ENCODE measurements at places on chromosomes 12 and 14.

GRCh38 chr12:129269756-129270495 is 416.6 kb downstream of the GLT1D1 start:
- DNase-seq: no peak

GRCh38 chr12:50055831-50056638 is 1.4 kb upstream of the ASIC1 start:
- peak; percentile 57 for DNase-seq

DNA sequence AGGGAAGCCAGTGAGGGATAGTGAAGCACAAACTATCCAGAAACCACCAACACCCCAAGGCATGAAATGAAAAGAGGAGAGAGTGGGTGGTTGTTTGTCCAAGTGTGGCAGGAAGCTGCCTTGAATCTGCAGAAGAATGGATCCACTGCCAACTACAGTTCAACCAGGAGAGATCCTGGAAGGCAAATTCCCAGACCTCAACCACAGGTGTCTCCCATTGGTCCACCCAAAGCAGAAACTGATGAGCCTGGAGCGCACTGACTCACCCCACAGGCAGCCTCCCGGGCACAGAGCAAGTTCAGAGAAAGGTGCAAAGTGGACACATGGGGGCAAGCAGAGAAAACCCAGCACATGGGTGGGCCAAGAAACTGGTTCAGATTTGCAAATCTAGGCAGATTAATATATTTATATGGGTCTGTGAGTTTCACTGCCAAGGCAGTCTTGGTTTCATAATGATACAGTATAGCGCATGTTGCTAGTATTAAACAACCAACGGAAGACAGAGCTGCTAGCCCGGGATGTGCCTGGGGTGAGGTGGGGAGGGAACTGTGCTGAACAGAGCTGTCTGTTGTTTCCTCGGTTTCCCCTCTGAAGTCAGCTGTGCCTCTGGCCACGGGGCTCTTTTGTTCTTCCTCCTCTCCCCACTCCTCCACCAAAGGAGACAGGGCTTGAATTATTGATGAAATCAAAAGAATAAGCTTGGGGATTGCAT is 416.2 kb upstream of the CCDC196 start:
- DNase-seq: no peak

DNA sequence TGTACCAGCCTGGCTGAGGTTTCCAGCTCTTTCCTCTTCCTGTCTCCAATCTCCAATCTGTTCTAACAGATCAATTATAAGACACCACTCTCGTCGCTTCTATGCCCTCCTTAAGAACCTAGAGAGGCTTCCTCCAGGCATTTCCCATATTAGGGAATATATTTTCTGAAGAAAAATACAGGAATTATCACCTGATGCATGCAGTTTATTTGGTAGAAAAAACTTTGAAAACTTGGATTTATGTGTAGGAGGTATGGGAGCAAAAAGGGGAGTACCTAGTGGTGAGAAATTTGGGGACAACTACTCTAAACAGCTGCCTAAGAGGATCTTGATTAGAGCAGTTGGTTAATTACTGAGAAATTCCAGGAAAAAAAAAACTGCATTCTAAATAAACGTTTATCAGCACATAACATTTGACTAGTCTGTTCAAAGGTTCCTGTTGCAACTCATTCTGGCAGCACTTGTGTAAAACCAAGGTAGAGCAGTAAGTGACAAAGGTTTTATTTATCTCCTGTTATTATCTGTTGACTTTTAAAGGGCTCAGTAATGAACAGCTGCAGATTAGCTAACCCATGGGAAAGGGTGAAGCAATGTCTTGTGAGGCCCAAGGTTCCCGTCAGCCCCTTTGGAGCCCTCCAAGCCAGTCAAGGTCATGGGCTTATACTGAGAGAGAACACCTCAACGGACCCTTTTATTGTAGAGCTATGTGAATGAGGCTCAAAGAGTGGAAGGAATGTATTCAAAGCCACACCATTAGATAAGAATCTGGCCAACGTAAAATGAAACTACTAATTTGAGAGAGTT is 36.4 kb upstream of the NR1H4 start:
- DNase-seq: no peak

DNA sequence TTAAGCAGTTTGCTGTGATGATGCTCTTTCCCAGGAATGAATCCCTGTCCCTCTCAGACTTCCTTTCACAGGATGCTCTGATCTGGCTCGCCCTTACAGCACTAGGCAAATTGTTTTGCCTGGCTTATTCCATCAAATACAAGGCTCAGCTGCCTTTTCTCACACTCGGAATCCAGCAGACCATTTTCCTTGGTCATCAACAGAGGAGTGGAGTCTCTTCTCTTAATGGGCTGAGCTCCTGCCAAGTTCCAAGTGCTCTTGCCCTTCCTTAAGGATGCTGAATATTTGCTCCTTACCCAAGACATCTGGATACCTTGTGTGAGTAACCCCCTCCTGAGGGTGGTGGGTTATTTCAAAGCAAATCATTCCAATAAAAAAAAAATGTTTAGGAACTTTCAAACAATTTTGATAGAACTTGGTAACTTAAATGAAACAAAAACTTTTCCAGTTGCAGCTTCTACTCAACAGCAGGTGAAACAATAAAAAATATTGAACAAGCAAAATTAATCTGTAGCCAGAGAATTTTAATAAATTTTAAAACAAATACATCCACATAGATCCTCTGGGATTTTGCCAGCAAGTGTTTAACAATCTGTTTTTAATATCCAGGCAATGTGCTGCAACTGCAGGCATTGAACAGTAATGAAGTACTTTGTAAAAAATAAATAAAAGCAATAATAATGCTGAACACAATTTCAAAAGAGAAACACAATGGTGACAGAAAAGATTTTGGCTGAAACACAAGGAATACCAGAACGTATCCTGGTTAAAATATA is 264.0 kb upstream of the FAR2 start:
- no peak for DNase-seq

DNA sequence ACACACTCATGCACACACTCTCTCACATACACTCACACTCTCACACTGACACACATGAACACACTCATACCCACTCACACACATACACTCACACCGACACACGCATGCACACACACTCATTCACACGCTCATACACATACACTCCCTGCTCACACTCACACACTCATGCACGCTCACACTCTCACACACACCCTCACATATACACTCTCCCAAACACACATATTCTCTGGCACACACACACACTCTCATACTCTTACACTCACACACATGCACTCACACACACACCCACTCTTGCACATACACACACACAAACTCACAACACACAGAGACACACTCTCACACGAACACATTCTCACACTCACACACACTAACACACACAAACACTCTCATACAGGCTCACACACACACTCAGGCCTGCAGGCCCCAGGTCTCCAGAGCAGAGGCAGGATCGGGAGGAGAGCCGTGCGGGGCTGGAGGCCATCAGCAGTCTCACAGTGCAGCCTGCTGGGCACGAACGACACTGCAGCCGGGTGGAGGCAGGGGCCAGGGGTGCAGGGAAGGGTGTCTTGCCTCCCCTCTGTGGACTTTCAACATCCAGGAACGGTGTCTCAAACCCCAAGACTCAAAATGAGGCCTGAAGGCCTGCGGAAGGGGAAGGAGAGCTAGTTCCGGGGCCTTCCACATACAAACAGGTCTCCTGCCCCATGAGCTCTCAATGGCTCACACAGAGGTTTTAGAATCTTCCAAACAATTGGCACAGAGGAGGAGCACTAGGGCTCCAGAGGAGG is 148.7 kb downstream of the ANO2 start:
- no peak for DNase-seq

DNA sequence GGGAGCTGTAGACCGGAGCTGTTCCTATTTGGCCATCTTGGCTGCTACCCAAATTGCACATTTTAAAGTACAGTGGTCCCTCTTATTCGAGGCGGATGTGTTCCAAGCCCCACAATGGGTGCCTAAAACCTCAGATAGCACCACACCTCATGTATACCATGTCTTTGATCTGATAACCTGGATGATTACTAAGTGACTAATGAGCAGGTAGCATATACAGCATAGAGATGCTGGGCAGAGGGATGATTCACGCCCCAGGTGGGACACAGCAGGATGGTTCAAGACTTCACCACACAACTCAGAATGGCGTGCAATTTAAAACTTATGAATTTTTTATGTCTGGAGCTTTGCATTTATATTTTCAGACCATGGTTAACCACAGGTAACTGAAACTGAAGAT is 255.0 kb downstream of the AKAP6 start:
- no peak for DNase-seq

- no peak for DNase-seq
These were observed 114.0 kb downstream of the ALX1 start for GRCh38 chr12:85394065-85394464.

DNA sequence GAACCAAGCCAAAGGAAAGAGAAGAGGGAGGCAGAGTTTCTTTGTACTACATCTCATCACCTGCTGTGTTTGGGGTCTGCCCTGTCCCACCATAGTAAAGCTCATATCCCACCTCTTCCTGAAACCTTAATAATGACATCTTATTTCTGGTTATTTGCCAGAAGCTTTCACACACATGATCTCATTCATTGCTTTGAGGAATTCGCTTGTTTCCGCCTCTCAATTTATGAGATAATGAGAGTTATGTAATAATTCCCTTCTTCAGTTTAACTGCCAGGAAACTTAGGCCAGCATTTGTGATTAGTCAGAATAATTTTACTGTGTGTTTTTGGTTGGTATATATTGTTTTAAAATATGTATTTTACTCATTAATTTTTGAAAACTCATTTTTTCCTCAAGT is 205.2 kb downstream of the CACNA1C start:
- no peak for DNase-seq

- DNase-seq: no peak
These were observed 113.9 kb downstream of the GCH1 start for GRCh38 chr14:54788701-54789100.

- no peak for DNase-seq
These were observed 108.0 kb downstream of the PPM1A start for GRCh38 chr14:60356906-60357550.

DNA sequence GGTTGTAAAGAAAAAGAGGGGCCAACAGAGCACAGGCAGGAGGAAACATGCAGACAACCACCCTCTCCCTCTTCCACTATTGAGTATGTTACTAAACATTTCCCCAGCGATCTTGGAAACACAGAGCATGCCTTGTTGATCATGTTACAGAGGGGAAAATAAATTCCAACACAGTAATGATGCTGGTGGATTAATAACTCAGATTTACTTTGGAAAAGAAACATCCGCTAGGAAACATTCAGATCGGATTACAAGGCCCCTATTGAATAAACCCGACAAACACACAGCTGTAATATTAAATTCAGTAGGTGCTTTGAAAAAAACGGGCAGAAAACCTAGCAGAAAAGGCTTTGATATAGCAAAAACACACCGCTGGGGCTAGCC is 5.4 kb downstream of the BMP4 start:
- no peak for DNase-seq

DNA sequence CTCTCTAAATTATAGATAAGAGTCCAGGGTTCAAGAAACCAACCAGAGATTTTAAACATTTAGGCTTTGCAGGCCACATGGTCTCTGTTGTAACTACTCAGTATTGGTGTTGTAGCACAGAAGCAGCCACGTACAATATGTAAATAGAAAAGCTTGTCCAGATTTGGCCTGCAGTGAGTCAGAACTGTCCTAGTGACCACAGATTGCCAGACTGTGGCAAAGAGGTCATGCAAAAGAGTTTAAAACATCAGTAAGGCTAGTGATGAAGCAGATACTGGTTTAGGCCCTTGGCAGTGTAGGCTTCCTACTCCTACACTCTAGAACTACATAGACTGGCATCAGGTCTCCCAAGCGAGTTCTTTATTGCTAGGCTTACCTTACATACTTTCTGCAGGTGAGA is 117.6 kb upstream of the GARIN6 start:
- no peak for DNase-seq

DNA sequence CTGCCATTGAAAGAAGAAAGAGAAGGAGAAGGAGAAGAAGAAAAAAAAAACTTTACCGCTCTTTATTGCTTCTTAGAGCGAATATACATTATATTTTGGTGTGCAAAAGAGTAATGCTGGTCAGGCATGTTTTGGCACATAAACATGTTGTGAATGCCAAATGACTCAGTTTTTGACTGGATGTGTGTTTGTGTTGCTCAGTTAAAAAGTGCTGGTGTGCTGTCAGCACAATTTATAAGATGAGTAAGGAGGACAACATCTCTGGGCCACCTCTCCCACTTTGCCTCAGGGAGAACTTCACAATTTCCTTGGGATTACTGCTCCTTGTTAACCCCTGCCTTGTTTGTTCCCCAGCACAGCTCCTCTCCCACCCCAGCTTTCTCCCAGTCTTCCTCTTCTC is 584.8 kb downstream of the ETNK1 start:
- DNase-seq: no peak

DNA sequence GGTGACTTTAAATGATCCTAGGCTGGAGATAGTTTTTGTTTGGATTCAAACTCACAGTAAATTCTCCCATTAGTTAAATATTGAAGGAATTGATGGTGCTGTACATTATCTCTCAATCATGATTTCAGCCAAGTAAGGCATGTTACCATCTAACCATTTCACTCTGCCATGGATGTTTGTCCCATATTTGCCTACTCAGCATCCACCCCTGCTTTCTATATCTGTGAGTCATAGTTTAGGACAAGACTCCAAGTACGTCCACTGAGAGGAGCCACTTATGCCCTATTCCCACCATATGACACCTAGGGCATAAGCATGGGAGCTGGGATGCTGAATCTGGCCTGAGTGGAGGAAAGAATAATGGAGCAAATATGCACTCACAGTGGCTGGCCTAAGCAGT is 155.2 kb downstream of the RPL10L start:
- no peak for DNase-seq

DNA sequence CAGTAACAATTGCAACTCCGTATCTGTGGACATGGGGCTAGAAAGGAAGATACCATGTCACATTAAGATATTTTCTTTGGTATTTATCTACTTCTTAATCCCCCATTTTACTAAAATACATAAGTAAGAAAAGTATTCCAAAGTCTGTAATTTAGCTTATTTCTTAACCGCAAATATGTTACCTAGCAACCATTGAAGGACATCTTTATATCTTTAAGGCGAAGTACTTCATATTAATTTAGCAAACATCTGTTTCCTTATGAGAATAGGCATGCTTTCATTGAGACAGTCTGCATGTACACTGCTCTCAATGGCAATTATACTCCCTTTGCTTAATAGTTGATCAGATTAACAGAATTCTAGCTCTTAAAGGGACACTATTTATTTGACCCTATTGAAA is 88.8 kb downstream of the NAV3 start:
- no peak for DNase-seq

DNA sequence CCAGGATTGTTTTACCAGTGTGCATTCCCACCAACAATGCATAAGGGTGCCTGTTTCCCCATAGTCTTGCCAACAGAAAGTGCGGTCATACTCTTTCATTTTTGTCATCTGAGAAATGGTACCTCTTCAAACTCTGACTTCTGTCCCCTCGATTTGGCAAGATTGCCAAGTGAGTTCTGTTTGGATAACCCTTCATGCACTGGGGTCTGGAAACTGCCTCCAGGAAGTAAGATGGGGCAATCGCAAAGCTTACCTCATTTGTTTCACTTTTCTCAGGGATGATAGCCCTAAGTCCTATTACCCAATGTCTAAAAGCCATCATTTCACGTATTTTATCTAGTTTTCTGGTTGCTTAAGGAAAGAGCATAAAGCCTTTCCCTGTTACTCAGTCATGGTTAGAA is 28.6 kb upstream of the NR1H4 start:
- DNase-seq: no peak

- DNase-seq: no peak
These were observed 17.1 kb downstream of the DICER1 start for GRCh38 chr14:95140060-95140858.

Data from MM.1S (cell line).